CD14-positive monocyte (primary cell): ENCODE measurements at places on chromosomes 2 and 18. TPM values are rescaled to one million over a fixed set of nuclear protein-coding genes. Genes with fewer than 3 reads are reported as not detected.
A peak's percentile ranks its signal among the peaks of the same experiment; 100 is the strongest.

Gene CSRNP3
- not detected for polyA plus RNA-seq

Gene NEUROD1
- not detected for polyA plus RNA-seq

Gene GALR1
- polyA plus RNA-seq = not detected

Gene MOGAT1
- not detected for polyA plus RNA-seq

Gene SIX2
- polyA plus RNA-seq = not detected in 2 replicates

Gene LGALSL
- 0.30 TPM for polyA plus RNA-seq

Gene CAPN14
- polyA plus RNA-seq = not detected in 2 replicates

Gene SERPINB8
- polyA plus RNA-seq = 14.0 and 30.3 TPM in 2 replicates

Gene TGFA
- polyA plus RNA-seq = 2.5 TPM

Gene APOB
- not detected for polyA plus RNA-seq

DNA sequence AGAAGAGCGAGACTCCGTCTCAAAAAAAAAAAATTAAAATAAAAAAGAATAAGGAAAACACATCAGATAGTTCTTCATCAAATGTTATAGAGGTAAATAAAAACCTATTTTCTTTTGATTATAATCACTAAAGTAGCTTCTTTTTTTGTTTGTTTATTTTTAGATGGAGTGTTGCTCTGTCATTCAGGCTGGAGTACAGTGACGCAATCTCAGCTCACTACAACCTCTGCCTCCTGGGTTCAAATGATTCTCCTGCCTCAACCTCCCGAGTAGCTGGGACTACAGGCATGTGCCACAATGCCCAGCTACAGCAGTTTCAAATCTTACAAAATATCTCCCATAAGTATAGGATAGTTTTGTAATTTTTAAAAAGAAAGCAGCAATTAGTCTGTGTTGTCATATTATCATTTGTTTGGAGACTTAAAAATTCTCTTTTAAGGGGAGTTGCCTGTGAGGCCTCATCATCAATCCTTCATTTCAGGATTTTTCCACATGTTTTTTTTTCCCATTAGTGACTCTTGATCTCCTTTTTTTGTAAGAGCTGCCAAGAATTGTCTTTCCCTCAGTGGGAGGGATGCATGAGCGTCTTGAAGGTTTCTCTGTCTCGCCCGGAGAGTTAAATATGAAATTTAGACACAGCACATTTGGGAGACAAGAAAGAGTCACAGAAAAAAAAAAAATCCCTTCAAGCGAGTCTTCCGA, 275.9 kb downstream of the CDCA7 start:
- DNase-seq = no peak

DNA sequence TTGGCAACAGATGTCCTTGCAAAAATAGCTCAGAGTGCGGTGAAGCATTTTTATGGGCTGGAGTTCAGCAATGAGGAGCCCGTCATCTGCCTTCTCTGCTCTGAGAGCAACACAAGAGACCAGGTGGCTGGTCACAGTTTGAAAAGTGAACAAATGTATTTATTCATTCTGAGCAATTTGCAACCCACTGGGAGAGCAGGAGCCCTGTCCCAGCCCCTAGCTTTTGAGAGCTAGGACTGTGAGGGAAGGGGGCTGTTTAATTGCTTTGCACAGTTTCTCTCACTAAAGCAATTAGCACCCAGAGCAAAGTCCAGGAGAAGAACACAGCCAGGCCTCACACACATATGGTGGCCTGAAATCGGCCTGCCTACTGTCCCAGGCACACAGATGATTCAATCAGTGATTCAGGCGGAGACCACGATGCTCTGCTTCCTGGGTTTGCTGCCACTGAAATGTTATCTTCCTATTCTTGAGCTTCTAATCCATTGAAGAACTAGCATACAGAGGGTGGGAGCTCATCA, 646.1 kb upstream of the ACVR2A start:
- no peak for DNase-seq

DNA sequence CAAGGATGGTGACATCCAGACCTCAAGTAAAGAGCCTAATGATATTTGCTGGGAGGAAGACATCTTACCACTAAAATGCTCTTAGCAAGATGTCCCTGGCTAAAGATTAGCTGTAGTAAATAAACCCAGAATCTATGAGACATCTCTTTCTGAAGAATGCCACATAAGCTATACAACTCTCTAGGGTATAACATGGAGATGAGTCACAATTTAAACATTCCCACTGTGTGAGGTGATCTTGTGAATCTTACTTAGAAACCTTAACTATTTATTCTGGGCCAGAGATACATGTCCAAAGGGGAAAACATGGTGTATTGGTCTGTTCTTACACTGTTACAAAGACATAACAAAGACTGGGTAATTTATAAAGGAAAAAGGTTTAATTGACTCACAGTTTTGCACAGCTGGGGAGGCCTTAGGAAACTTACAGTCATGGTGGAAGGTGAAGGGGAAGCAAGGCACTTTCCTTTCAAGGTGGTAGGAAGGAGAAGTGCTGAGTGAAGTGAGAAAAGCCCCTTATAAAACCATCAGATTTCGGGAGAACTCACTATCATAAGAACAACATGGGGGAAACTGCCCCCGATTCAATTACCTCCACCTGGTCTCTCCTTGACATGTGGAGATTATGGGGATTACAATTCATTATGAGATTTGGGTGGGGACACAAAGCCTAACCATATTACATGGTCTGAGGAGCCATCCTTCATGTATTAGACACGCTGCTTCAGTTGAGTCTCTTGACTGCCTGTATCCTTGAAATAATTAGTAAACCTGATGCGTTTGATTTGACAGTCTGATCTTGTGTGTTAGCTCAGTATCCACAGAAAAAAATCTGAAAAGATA, 17.1 kb downstream of the KRCC1 start:
- DNase-seq = no peak

GRCh38 chr2:113078350-113078839, 10.6 kb downstream of the IL1F10 start:
- DNase-seq = no peak

DNA sequence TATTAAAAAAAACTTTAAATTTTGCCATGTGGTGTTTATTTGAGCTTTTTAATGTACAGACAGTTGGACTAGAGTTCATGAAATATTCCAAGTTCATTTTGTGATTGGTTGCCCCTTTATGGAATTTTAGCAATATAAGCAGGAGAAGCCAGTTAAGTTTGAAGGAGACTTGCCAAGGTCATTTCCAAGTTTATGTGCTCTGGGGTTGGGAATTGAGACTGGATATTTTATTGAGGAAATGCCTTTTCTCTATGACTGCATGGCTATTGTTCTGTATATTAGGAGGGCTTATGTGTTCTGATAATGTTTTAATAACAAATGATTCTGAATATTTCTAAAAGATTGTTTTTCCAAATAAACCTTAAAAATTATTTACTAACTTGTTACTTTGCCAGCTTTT, 67.0 kb upstream of the TCF4 start:
- no peak for DNase-seq

DNA sequence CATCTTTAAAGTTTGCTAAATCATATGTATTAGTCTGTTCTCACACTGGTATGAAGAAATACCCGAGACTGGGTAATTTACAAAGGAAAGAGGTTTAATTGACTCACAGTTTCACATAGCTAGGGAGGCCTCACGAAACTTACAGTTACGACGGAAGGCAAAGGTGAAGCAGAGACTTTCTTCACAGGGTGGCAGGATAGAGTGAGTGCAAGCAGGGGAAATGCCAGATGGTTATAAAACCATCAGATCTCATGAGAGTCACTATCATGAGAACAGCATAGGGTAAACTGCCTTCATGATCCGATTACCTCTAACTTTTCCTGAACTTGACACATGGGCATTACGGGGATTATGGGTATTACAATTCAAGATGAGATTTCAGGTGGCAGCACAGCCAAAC, 1075.2 kb upstream of the NRXN1 start:
- no peak for DNase-seq

- no peak for DNase-seq
Observed at GRCh38 chr18:63974991-63975390, 5.1 kb downstream of the SERPINB8 start.

GRCh38 chr2:88329815-88330603, 122.5 kb downstream of the FOXI3 start:
- DNase-seq = no peak

- no peak for DNase-seq
Observed at GRCh38 chr2:166031054-166031453, 77.5 kb upstream of the TTC21B start.

- DNase-seq = no peak
Observed at GRCh38 chr2:144099780-144100377, 420.0 kb downstream of the ZEB2 start.

- no peak for DNase-seq
Observed at GRCh38 chr2:165149439-165149838, 54.4 kb downstream of the SCN3A start.

DNA sequence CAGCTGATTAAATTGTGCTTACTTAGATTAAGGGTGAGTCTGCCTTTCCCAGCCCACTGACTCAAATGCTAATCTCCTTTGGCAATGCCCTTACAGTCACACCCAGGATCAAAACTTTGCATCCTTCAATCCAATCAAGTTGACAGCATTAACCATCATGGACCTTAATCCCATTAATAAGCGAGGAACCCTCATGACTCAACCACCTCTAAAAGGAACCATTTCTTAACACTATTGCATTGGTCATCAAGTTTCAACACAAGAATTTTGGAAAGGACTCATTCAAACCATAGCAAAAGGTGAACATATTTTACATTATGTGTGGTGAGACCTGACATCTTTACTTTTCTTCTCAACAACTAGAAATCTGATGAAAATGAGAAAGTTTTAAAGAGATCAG, 187.0 kb downstream of the OSR1 start:
- DNase-seq = no peak

DNA sequence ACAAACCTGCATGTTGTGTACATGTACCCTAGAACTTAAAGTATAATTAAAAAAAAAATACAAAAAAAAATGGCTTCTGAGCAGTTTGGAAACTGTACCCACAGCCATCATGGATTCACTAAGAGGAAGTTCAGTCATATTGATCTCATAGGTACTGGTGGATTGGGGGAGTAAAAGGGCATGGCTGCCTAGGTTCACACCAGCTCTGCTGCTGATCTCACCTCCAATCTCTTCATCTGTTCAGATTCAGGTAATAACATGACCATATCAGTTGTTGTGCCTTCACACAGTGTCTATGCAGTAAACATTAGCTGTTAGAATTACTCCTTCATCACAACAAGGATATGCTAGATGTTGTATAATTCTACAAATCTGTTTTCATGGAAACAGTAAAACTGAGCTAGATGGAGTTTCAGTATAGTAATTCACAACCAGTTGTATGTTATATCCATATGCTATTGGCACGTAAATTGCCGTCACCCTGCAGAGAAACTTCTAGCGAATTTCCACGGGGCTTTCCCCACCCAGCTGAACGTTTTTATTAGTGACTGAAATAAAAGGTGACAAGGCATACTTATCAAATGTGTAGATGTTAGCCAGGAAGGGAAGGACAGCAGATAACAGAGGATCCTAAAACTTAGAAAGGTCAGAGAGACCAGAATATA, 59.3 kb upstream of the ITM2C start:
- no peak for DNase-seq

DNA sequence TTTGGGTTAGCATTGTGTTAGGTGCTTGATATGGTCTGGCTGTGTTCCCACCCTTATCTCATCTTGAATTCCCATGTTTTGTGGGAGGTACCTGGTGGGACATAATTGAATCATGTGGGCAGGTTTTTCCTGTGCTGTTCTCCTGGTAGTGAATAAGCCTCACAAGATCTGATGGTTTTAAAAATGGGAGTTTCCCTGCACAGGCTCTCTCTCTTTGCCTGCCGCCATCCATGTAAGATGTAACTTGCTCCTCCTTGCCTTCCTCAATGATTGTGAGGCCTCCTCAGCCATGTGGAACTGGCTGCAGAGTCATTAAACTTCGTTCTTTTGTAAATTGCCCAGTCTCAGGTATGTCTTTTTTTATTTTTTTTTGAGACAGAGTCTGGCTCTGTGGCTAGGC, 2.8 kb downstream of the MSH2 start:
- DNase-seq = no peak

DNA sequence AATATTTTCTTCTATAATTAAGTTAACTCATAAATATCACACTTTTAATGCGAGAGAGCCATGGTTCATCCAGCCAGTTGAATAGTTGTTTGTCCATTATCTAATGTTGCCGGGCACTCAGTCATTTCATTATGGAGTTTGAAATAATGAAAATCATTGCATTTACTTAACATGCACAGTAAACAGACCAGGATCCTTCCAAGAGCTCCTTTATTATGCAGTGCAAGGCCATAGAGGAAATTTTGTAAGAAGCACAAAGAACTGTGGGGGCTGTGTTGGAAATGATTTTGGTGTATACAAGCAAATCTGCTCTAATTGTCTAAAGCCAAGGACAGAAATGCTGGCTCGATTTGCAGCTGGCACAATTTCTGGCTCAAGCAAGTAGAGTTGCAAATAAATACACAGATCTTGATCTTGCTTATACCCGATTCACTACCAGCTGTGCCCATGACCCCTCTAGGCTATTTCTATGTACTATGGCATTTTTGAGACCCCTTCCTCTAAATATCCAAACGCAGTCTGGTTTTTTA, 400.3 kb upstream of the HNRNPA3 start:
- no peak for DNase-seq

GRCh38 chr2:16079637-16080036, 139.3 kb downstream of the MYCN start:
- no peak for DNase-seq

- no peak for DNase-seq
Observed at GRCh38 chr2:16013359-16013911, 73.1 kb downstream of the MYCN start.

DNA sequence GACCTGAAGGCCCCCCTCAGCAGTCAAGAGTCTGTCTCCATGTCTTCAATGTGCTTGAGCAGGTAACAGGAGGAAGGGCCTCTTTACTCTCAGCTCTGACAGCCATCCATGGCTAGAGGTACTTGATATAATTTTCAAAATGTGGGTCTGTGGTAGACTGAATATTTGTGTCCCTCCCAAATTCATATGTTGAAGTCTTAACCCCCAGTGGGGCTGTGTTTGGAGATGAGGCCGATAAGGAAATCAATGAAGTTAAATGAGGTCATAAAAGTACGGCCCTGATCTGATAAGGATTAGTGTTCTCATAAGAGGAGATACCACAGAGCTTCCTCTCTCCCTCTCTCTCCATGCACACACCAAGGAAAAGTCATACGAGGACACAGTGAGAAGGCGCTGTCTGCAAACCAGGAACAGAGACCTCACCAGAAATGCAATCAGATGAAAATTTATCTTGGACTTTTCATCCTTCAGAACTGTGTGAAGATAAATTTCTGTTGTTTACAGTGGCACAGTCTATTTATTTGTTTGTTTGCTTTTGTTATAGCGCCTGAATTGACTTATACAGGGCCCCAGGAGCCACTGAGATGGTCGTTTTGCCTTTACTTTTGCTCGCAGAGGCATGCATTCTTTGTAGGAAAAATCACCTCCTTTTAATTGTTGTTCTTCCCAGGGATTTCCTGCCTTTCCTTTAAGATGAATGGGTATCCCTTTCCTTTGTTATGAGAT, 274.8 kb upstream of the TRIB2 start:
- DNase-seq = no peak

- no peak for DNase-seq
Observed at GRCh38 chr2:188478724-188479123, 187.1 kb downstream of the GULP1 start.

GRCh38 chr2:9201185-9201891, 5.3 kb upstream of the ASAP2 start:
- DNase-seq = no peak

- DNase-seq = peak; percentile 38
Observed at GRCh38 chr2:206989311-206989710, 50.0 kb downstream of the CPO start.
